ENCODE measurements at places on chromosomes 12 and 14.

DNA sequence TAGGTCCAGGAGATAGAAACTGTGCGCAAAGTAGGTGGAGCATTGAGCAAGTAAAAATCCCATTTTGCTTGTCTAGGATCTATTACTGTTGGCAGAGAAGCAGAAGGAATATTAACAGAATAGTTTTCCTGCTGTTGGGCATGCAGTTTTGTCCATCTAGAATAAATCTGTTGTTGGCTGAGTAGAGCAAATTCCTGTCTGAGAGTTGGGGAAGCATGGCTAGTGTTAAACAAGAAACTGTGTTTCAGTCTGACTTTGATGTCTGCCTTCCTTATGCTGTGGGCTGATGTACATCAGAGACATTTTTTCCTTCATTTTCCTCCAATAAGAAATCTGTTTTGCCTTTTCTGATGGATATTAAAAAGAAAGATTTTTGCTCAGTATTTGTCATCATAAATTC is 98.2 kb downstream of the RAD52 start:
- no peak for DNase-seq

GRCh38 chr12:107584563-107584962 is 101.0 kb upstream of the PWP1 start:
- DNase-seq, result no peak

DNA sequence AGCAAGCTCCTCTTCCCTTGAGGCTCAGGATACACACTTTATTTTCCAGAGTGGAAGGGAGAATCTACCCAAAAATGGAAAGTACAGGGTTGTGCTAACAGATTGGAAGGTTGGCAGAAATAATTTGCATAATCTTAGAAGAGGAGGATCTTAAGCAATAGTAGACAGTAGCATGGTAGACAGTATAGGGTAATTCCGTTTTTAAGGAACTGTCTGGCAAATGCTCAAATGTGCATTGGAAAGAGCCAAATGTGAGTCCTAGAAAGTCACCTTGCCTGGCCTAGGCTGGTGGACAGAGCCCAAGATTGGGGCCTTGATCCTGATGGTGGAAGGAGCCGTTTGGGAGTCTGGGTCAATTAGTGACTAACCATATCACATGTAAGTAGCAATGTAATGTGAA is 13.1 kb upstream of the CARMIL3 start:
- DNase-seq, result no peak

DNA sequence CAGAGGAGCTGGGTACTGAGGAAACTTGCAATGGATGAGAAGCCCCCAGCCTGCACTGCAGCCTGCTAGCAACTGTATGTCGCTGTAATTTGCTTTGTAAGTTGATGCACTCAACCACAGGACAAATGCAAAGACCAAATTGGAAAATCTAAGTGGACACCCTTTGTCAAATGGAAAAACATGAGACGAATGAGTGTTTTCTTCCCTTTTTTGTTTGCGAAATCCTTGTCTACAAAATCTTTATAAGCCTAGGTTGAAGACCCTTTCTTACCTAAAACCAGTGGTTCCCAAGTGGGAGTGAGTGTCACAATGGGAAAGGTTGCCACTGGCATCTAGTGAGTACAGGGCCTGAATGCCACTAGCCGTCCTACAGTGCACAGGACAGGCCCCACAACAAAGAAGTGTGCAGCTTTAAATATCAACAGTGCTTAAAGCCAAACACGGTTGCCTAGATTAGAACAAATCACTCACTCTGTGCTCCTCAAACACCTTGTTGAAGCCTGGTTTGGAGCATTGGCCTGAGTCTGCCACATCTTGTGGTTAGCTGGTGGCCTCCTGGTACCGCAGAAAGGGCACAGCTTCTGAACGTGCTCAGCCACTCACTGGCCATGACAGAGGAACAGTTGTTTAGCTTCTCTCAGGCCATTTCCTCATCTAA is 7.6 kb upstream of the VASH1 start:
- DNase-seq, result no peak

- no peak for DNase-seq
These were observed 237.6 kb downstream of the ATXN7L3B start for GRCh38 chr12:74775276-74775675.

GRCh38 chr14:73339846-73340595 is 102.7 kb downstream of the PAPLN start:
- DNase-seq, result no peak

DNA sequence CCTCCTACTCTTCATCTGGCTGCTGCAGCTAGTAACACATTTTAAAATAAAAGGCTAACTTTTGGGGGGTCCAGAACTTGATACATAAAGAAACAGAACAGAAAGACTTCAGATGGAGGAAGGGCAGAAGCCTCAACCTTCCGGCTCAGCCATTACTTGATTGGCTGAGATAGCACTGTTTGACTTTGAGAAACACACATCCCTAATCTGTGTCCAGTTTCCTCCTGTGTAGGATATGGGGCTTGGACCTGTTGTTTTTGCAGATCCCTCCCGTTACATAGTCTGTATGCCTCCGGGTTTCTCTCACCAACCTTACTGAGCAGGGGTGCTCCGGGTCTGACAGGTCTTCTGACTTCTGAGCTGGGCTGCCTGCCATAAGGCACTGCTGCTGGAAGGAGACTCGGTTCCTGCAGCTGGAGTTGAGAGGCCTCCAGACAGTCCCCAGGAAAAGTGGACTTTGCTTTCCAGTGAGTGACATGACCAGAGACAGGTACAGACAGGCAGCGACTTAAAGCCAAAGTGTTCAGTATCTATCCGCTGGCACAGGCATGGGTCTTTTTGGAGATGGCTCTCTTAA is 8.3 kb upstream of the ZNF641 start:
- no peak for DNase-seq

DNA sequence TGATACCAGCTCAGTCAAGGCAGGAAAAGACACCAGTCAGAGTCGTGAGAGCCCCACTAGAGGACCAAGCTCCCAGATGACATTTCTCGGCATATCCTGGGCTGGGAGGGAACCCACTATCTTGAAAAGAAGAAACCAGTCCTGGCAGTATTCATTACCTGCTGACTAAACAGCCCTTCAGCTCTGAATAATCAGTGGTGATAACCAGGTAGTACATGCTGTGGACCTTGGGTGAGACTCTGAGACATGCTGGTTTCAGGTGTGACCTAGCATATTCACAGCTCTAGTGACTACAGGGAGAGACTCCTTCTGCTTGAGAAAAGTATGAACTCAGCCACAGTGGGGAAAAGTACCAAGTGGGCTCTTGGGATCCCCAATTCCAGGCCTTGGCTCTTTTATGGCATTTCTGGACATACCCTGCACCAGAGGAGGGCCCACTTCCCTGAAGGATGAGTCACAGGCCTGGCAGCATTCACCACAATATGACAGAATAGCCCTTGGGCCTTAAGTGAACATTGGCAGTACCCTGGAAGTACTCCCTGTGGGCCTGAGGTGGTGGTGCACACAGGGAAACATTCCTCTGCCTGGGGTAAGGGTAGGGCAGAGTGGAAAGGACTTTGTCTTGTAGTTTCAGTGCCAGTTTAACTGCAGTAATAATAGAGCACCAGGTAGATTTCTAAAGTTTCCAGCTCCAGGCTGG is 82.6 kb upstream of the SLC38A4 start:
- no peak for DNase-seq

- DNase-seq, result no peak
These were observed 36.2 kb downstream of the PRMT8 start for GRCh38 chr12:3527181-3527580.

DNA sequence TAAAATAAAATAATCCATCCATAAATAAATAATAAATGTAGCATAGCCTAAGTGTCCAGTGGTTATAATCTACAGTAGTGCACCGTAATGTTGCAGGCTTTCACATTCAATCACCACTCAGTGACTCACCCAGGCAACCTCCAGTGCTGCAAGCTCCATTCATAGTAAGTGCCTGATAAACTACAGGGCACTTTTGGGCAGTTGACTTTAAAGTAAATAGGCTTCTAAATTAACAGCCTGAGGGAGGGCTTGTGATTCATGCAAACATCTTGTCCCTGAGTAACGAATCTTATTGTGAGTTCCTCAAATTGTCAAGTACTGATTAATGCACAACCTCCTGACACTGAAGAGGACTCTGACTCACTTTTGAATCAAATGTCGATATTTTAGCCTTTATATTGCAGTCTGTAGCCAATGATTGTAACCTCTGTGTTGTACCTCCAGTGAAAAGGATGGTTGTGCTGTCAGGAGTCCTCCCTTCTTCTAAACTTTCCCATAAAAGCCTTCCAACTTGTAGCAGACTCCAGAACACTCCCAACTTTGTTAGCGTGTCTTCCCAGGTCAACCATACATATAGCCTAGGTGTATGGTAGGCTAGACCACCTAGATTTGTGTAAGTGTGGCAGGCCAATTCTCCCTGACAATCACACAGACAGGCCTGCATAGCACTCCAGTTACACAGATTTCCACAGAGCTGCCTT is 55.0 kb upstream of the BICD1 start:
- DNase-seq, result no peak

GRCh38 chr12:44497044-44497443 is 379.1 kb downstream of the NELL2 start:
- DNase-seq, result no peak

GRCh38 chr12:87274594-87275245 is 754.5 kb downstream of the C12orf50 start:
- no peak for DNase-seq

GRCh38 chr14:62076825-62077605 is 314.8 kb downstream of the SNAPC1 start:
- no peak for DNase-seq

DNA sequence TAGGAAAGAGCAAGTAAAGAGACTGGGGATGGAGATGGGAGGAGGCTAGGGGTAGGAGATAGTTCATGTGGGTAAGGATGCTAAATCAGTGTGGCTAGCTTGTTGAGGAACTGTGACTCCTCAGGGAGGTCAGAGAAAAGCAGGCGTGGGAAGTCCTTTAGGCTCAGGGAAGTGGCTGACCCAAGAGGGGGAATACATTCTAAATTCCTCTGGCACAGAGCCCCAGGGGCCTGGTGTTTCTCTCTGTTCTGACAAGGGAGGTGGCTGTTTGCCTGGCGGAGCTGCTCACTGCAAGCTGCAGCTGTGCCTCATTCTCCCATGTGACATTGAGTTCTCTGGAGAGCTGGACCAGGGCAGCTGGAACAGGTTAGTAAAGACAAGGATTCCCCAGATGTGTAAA is 152.2 kb upstream of the SLC38A2 start:
- DNase-seq, result no peak

DNA sequence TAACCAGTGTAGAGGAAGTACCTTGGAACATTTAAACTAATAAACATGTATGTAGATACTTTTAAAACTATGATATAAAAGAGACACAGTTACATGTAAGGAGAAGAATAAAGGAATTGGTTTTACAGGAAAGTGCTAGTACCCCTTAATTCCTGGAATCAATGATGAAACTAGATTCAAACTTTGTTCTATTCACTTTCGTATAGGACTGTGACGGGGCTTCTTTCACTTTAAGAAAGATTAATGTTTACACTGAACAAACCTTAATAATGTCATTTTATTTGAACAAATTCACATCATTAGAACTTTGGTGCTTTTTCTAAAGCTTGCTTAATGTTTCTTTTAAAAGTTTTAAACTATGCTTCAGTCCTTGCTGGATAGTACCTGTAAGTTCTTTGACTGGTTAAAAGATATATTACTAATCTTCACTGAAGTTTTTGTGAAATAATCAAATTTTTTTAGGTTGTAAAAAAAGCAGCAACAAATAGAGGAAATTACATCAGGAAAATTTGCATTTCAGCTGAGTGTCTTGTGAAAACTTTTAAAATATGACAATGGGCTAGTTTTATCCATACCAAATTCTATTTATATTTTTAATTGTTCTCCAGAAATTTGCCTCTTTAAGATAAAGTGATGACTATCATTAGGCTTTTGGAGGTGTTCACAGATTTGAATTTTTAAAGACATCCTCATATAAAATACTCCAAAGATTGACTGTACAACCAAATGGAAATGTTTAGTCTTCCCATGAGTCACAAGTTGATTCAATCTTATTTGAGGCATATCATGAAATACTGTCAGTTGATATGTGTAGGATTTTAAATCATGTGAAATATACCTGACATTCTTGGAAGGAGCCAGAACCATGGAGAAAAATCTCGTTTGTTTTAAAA is 36.2 kb downstream of the PAPOLA start:
- no peak for DNase-seq

DNA sequence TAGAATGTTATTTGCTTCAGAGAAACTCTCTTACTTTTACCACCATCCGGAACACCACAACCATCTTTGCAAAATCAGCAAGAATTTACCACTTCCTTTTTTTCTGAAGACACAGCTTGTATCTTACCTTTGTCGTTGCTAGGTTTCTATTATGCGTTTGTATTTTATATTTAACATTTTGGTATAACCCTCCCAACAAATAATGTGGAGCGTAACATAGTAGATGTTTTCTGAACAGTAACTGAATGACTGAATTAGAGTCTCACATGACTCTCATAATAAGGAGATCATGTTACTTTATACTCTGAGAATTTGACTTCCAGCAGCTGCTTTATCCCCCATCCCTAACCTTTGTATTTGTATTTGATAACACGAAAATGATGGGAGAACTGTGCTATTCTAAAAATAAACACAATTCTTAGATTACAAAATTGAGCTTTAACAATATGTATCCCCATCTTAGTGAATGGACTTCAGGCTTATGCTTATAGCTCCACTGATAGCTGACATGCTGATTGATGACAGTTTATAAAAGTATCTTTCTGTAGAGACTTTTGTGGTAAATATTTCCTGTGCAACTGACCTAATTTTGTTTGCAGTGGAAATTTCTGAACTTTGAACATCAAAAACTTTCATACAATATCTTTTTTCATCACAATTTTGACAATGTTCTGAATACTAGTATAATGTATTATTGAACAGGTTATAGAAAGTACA is 7.9 kb upstream of the KLRB1 start:
- DNase-seq, result no peak

DNA sequence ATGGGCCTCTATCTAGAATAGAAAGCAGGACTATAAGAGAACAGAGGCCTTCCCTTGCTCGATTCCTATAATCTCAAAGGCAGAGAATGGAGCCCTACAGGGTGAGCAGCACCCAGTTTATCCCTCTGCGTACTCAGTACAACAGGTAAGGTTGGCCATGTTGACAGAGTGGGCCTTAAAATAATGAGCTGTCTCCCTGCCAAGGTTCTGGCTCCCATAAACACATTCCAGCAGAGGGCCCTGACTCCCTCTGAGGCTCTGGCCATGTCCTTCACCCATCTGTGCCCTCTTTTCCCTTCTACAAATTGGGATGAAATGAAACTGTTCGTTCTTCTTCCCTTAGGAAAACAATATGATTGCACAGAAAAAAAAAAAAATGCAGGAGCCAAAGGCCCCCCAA is 16.9 kb upstream of the PNMA1 start:
- no peak for DNase-seq

Measured in head of caudate nucleus (tissue), 42 donors.